T-helper 2 cell (primary cell): ENCODE measurements at places on chromosomes 12 and 14.

DNA sequence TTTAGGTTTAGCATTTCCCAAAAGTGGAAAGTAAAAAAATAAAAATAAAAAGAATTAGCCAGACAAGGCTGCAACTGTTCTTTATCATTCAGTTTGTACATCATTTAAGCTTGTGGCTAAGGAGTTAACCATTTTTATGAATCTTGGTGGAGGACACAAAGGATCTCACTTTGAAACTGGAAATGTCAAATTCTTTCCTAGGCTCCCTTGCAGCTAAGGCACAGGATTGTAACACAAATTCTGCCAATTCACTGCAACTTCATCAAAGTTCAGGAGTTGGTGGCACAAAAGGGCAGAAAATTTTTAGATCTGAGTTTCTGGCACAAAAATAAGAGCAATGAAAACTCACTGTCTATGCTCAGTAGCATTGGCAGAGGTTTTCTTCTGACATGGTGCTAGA, 211.2 kb upstream of the SYT10 start:
- no peak for DNase-seq

GRCh38 chr14:71703477-71703876, 228.8 kb upstream of the RGS6 start:
- DNase-seq: no peak

DNA sequence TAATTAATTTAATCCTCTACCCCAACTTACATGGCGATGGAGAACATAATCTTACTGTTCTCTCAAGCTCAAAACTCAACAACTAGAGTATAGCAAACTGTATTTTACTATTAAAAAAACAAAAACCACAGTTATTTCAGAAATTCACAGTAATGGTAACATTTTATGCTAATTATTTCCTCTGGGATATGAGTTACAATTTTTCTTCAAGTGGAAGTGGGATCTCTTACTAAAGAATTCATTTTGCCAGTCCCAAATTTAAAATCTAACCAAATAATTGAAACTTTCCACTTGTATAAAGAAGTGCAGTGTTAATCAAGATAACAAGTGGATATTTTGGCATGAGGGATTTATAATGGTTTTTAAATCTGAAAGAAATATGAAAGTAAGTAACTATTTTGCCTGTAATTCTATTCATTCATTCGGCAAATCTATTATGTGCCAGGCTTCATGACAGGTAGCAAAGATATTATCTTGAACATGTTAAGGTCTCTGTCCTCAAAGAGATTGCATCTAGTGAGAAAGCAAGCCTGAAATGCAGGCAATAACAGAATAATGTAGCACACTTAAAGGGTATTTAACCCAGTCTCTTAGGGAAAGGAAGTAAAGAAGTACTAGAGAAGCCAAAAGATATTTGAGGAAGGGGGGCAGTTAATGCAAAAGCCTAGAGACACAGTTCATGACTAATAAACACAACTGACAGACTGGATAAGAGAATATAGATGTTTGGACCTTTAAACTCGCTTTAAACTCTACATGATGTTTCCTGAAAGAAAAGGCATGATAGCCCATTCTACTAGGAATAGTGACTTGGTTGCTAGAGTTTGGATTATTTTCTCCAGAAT, 44.0 kb downstream of the TAOK3 start:
- no peak for DNase-seq

DNA sequence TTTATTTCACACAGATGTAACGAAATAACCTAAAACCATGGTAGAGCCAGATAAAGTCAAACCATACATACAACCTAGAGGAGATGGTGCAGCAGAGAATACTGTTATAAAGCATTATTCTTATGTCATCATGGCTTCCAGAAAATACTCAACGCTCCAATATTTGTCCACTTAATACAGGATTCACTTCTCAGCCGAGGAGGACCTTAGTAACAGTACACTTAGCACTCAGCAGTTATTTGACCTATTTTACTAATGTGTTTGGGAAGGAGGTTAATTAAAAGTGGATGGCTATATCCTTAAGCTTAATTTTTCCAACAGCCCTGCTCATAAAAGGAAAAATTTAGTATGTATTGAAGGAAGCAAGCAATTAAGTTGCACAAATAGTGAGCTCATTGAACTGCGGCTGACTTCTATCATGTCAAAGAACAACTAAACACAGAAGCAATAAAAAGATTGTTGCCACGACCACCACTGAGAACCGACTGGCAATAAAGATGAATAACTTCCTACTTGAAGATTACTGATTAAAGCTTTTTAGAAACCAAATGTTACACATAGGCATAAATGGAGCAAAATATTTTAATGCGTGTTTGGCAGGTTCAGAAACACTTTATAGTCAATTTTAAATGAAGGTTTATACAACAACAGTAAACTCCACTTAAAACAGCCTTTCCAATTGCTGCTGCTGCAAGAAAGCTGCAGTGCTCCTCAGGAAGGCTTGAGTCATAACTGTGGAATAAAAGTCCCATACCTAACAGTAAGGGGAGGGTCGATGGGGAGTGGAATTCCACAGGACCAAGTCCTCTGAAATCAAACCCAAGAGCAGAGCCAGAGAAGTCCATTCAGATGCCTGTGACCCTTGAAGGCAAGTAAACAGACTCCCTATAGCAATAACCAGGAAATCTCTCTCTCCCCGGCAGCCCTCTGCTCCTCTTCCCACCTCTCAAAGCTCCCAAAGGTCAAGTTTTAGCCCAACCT, 218.9 kb upstream of the CDKN3 start:
- DNase-seq: no peak

GRCh38 chr12:76135456-76135855, 51.0 kb upstream of the NAP1L1 start:
- DNase-seq: no peak
